ENCODE measurements at places on chromosomes 4 and X. TPM values are rescaled to one million over a fixed set of nuclear protein-coding genes. Genes with fewer than 3 reads are reported as not detected.

Gene SMR3B
- total RNA-seq, result not detected

Gene TRMT2B
- total RNA-seq, result 18.1 TPM

Gene MAML3
- total RNA-seq, result 26.0 TPM

DNA sequence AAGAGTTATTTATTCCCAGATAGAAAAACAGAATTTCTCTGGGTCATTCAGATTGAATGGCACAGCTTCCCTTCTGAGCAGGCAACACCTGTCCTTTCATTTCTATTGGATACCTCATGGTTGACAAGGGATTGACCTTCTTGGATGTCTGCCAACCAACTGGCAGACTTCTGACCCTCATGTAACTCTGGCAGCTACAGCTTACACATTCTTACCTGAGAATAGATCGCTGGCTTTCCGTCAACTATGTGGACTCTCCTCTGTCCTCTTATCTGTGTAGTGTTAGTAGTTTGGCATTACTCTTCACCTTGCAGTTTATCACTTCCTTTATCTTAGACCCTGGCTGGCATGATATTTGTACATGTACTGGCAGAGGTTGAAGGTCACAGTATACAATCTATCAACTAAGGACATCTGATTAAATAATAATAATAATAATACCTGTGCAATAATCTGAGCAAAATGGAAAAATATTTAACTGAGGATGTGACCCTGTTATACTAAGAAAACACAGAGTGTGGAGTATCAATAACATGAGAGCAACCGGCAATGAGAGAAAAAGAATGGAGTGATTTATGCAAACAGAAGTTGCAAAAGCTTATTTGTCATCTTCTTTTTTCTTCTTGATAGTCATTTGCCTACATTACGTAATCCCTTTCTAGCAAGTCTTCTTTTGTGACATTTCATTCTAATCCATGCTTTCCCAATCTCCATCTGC, 1118.2 kb downstream of the ARAP2 start:
- no peaks in the 10 kb centered on the region for H3K27me3 ChIP-seq
- peaks cover 2% of the 10 kb centered on the region for H3K36me3 ChIP-seq
- DNase-seq, result no peak
- no peaks in the 10 kb centered on the region for H3K4me1 ChIP-seq
- no peak overlapping the region for H3K4me3 ChIP-seq

GRCh38 chrX:10485326-10485725, 135.1 kb downstream of the MID1 start:
- peak overlapping the region; percentile 73 for H3K27ac ChIP-seq
- no peaks in the 10 kb centered on the region for H3K27me3 ChIP-seq
- DNase-seq, result no peak
- peaks cover 24% of the 10 kb centered on the region for H3K4me1 ChIP-seq

DNA sequence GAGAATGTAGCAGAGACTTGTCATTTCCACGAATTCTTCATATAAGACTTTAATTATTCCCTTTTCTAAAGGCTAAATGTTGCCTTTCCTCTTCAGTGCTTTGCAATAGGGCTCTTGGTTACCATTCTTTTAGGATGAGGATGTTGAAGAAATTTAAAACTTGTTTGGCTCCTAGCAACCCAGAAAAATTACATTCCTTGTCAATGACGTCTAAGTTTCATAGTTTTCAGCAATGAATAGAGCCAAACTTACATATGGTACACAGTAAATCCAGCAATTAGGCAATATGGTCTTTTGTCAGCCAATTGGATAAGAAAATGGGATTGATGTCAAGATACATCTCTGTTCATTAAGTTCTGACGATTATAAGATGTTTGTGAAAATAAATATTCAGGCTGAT, 1639.6 kb upstream of the PCDH10 start:
- no peak overlapping the region for H3K27ac ChIP-seq
- no peak for DNase-seq
- H3K4me1 ChIP-seq, result peaks cover 5% of the 10 kb centered on the region
- no peaks in the 10 kb centered on the region for H3K27me3 ChIP-seq
- no peaks in the 10 kb centered on the region for H3K36me3 ChIP-seq
- H3K4me3 ChIP-seq, result no peak overlapping the region

DNA sequence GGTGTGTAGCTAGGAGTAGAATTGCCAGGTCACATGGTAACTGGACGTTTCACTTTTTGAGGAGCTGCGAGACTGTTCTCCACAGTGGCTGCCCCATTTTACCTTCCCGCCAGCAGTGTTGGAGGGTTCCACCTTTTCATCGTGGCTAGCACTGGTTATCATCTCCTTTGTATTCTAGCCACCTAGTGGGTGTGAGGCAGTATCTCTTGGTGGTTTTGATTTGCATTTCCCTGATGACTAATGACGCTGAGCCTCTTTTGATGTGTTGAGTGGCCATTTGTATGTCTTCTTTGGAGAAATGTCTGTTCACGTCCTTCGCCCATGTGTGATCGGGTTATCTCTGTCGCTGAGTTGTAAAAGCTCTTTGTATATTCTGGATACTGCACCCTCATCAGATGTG, 10.6 kb downstream of the ABCD1 start:
- peaks cover 27% of the 10 kb centered on the region for H3K36me3 ChIP-seq
- H3K27ac ChIP-seq, result no peak overlapping the region
- no peaks in the 10 kb centered on the region for H3K27me3 ChIP-seq
- no peak for DNase-seq
- no peak overlapping the region for H3K4me3 ChIP-seq
- H3K4me1 ChIP-seq, result no peaks in the 10 kb centered on the region

GRCh38 chr4:71156616-71157015, 163.2 kb downstream of the DCK start:
- H3K27me3 ChIP-seq, result peaks cover 3% of the 10 kb centered on the region
- no peak overlapping the region for H3K27ac ChIP-seq
- H3K36me3 ChIP-seq, result no peaks in the 10 kb centered on the region
- H3K4me1 ChIP-seq, result peaks cover 27% of the 10 kb centered on the region
- no peak overlapping the region for H3K4me3 ChIP-seq
- DNase-seq, result no peak

DNA sequence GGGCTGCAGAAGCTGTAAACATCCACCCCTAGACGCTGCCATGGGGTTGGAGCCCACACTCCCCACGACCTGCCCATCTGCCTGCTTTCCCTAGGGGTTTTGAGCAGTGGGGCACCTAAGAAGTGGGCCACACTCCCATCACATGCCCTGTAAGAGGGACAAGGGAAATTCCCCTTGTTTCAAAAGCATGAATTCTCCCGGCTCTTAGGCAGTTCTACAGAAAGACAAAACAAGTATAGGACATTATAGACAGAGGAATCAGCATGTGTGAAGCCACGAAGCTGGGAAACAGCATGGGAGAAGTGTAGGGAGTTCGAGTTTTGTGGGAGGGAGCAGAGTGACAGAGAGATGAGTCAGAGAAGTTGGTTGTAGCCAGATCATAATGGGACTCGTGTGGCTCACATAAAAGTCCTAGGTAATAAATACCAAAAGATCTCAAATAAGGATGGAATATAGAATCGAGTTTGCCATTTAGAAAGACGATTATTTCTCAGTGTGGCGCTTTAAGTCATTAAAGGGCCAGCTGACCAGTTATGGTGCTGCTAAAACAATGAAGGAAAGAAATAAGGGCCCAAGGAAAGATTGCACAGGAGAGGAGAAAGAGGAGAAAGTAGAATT, 23.9 kb downstream of the APOO start:
- H3K36me3 ChIP-seq, result peaks cover 5% of the 10 kb centered on the region
- peak overlapping the region; percentile 25 for H3K27ac ChIP-seq
- no peak overlapping the region for H3K4me3 ChIP-seq
- DNase-seq, result no peak
- H3K27me3 ChIP-seq, result no peaks in the 10 kb centered on the region
- peaks cover 34% of the 10 kb centered on the region for H3K4me1 ChIP-seq

GRCh38 chrX:8657883-8658282, 74.1 kb downstream of the ANOS1 start:
- H3K4me1 ChIP-seq, result peaks cover 12% of the 10 kb centered on the region
- H3K36me3 ChIP-seq, result no peaks in the 10 kb centered on the region
- H3K27me3 ChIP-seq, result no peaks in the 10 kb centered on the region
- no peak for DNase-seq

Gene GJB1
- total RNA-seq, result not detected

Data from mesothelial cell of epicardium (in vitro differentiated cells).